Stimulated activated CD8-positive, alpha-beta memory T cell treated with anti-CD3 and anti-CD28 coated beads, Interleukin-12 subunit alpha, Interleukin-12 subunit beta, amount 100 ng/mL, for 4 hours (primary cell): ENCODE measurements at places on chromosomes 7 and 10.
A peak's percentile ranks its signal among the peaks of the same experiment; 100 is the strongest.

DNA sequence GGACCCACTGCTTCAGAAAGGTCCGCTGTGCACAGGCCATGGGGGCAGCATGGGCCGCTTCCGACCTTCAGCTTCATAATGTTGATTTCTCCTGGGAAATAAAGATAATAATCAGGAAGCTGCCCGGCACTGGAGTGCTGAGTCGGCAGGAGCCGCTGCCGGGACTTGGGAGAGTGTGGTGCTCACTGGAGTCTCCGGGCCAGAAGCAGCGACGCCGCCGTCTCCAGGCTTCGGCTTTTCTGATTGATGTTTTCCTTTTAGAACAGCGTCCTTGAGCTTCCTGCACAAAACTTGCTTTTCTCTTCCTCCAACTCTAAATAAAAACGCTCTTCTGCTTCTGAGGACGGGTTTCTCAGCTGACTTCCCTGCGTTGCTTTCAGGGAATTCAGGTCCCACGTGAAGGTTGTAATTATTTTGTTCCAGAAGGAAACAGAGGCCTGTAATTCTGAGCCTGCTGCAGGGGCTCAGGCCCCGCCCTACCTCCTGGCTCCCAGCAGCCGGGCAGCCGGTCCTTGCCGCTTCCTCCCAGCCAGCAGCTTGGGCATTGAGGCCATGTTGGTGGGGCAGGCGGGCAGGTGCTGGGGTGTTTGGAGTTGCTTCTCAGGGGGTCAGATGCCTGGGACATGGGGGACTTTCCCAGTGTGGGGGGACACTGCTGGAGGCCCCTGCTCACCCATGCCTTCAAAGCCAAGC lies 14.7 kb downstream of the PWWP2B start:
- DNase-seq = no peak

GRCh38 chr10:91745090-91745831 lies 53.0 kb upstream of the TNKS2 start:
- no peak for DNase-seq

GRCh38 chr10:44418637-44419036 lies 33.7 kb upstream of the CXCL12 start:
- DNase-seq = no peak

DNA sequence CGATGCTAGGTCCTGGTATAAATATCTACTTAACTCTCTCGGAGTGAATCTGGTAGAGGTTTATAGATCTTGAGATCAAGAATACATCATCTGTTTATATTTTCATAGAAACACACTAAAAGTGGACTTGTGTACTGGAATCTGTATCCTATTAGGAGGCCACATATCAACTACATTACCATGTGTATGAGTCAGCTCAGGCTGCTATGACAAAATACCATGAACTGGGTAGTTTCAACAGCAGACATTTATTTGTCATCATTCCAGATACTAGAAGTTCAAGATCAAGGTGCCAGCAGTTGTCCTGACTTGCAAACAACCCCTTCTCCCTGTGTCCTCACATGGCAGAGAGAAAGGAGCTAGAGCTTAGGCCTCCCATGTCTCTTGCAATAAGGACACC lies 113.9 kb upstream of the PFKP start:
- DNase-seq = no peak

DNA sequence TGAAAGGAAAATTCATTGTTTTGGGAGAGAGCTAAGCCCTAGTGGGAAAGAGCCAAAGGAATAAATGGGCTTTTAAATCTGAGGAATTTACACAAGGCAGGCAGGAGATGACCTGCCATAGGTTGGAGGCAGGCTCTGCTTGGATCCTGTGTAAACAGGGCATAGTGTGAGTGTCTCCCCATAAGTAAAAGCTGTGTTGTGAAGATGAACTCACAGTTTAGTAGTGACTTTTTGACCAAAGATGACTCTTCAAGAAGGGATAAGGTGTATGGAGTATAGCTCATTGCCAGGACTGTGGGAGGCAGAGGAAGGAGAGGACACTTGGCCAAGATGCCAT lies 63.2 kb downstream of the KAT6B start:
- no peak for DNase-seq

DNA sequence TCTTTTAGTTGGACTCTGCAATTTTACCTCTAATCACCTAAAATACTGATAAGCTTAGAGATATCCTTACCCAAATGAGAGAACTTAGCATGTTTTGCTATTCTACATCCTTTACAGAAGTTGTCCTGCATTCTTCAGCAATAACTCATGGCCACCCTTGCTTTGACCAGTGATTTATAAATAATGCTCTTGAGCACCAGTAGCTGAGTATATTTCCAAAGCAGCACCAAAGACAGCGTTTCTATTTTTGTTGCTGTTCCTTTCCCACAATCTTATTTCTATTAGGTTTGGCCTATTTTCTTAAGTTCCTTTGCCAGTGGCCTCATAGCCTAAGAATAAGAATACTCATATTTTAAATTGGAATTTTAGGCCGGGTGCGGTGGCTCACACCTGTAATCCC lies 15.0 kb downstream of the ARPC1A start:
- DNase-seq = no peak

DNA sequence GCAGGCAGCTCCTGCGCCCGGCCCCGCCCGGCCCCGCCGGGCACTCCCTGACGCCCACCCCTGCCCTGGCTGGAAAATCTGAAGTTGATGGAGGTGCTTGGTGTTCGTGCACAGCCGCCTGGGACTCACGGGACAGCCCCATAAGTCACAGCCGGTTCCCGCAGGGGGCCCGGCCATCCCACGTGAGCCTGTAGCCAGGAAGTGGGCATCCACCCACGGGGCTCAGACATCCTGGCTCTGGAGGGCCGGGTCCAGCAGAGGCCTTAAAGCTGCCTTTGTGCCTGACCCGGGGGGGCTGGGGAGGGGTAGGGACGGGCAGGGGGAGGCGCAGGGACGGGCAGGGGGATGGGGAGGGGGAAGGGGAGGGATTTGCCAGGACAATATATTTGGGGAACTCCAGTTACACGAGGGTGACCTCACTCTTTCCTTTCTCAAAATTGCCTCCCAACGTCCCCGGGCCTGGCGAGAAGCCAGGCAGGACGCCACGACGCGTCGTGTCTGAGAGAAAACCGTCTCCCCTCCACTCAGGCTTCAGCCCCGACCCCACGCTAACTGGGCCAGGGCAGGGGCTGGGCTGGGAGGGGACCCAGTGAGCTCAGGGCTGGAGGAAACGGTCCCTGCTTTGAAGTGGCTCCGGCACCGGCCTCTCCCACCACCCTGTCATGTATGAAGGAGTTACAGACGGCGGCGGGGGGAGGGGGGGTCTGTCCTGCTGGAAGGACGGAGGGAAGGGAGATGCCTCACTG lies 82.1 kb upstream of the PDGFA start:
- peak; percentile 86 for DNase-seq

DNA sequence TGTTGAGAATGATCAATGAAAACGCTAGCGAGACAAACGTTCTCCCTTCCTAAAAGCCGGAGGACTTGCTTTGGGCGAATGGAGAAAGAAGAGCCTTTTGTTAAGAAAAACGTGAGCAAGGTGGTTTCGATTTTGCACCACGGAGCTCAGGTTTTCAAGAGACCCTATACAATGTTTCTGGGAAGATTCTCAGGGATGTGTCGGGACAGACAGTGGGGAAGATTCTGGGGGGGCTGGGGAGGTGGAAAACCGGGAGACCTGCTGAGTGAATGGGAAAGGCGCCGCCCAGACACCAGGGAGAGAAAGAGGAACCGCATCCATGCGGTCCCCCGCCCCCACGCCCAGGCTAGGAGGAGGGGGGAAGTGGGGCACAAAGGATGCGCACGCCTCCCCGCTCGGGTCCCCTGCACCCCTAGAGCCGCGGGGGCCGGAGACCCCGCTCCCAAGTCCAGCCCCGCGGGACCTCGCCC lies 745 bp downstream of the YWHAG start:
- DNase-seq = peak; percentile 50

- DNase-seq = no peak
Measured at GRCh38 chr7:117623606-117624005, 143.8 kb downstream of the CFTR start.

DNA sequence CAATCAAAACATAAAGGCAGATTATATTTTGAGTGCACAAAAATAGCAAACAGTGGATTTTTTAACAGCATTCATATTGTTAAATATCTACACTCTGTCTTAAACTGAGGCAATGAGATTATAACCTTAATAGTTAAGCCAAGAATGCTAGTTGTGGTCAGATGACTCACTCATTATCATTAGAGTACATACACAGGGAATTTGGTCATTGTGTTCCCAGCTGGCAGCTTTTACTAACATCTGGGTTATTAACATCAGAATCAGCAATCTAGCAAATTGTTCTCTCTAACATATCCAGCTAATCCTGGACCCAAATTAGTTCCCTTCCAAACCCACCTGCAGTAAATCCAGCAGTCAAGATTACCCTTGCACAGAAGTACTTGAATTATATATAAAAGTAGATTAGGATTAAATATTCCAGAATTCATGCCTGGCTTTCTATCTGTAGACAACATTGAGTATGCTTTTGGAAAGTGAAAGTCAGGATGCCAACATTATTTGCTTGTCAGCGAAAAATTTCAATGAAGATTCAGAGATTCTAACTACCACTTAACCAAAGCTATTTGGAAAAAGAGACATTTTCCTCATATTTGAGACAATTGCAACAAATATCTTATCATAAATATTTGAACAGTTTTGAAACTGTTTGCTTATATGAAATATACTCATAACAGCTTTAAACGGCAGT lies 1035.6 kb upstream of the PHF14 start:
- DNase-seq = no peak

GRCh38 chr7:104859754-104860426 lies 154.1 kb upstream of the KMT2E start:
- no peak for DNase-seq

GRCh38 chr10:48847691-48848090 lies 91.9 kb downstream of the LRRC18 start:
- no peak for DNase-seq

GRCh38 chr7:26612742-26613141 lies 251.6 kb downstream of the SKAP2 start:
- DNase-seq = no peak

- no peak for DNase-seq
Measured at GRCh38 chr10:25682203-25682851, 251.7 kb upstream of the MYO3A start.

- DNase-seq = no peak
Measured at GRCh38 chr10:22319980-22320558, 830 bp upstream of the BMI1 start.

GRCh38 chr7:42624471-42624870 lies 287.4 kb downstream of the C7orf25 start:
- no peak for DNase-seq

DNA sequence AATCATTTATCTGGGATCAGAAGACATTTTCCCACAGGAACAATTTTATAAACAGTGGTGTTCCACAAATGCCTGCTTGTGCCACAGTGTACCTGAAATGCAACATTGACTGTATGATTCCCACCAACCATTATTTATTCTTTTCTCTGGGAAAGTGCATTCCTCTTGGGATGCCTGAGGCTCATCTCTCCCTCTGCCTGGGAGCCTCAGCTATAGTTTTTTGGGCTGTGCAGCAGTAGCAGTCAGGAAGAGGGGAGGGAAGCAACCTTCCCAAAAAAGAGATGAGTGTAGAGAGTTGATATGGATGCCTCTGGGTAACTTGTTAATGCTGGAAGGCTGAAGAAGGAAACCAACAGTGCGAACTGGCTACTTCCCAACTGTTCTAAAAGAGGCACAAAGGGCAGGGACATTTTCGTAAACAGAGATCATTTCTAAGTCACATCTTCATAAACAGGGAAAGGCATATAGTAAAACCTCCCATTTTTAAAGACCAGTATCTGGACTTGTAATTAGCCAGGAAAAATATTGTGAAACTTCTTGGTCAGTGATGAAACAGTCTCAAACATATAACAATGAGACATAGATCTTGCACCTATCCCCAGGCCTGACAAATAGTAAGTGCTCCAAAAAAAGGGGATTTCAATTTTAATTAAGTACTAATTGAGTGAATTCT lies 1.4 kb upstream of the CALD1 start:
- DNase-seq = no peak

DNA sequence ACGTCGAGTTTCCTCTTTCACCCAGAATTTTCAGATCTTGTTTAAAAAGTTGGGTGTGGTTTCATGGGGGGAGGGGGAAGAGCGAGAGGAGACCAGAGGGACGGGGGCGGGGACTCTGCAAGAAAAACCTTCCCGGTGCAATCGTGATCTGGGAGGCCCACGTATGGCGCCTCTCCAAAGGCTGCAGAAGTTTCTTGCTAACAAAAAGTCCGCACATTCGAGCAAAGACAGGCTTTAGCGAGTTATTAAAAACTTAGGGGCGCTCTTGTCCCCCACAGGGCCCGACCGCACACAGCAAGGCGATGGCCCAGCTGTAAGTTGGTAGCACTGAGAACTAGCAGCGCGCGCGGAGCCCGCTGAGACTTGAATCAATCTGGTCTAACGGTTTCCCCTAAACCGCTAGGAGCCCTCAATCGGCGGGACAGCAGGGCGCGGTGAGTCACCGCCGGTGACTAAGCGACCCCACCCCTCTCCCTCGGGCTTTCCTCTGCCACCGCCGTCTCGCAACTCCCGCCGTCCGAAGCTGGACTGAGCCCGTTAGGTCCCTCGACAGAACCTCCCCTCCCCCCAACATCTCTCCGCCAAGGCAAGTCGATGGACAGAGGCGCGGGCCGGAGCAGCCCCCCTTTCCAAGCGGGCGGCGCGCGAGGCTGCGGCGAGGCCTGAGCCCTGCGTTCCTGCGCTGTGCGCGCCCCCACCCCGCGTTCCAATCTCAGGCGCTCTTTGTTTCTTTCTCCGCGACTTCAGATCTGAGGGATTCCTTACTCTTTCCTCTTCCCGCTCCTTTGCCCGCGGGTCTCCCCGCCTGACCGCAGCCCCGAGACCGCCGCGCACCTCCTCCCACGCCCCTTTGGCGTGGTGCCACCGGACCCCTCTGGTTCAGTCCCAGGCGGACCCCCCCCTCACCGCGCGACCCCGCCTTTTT lies at the start of gene VIM:
TSS of gene VIM (plus strand) at position 151 of the 925 bp plus-strand sequence. CDS start 1,182 bp downstream, outside the sequence.
- DNase-seq = peak; percentile 80

DNA sequence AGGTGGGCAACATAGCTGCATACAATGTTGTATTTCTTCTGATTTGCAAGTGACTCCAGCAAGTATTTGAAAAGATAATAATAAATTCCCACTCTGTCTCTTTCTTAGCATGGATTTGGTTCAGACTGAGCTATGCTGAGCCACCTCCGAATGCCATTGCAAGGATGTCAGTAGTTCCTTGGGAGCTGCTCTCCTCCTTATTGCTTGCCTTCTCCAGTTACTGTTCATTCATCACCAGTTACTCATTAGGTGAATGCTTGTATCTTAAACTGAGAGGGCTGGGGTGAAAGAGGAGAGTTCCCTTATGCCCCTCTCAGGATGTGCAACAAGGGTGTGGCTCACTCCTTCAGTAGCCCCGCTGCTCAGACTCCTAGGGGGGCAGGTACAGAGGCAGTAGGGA lies 78.4 kb upstream of the PRKAR2B start:
- DNase-seq = no peak

DNA sequence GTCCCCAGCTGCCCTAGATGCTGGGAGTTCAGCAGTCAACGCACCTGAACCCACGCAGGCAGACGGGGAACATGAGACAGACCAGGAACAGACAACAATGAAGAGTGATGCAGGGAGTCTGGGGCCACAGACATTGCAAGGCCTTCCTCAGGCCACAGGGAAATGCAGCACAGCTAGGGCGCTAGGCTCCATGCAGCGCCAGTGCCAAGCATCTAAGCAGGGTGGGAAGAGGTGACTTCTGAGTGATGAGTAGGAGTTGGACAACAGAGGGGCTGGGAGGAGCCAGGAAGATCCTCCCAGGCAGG lies 7.7 kb upstream of the RET start:
- DNase-seq = no peak

GRCh38 chr10:36066102-36066501 lies 424.0 kb upstream of the FZD8 start:
- no peak for DNase-seq

- no peak for DNase-seq
Measured at GRCh38 chr7:44381494-44382220, 56.3 kb upstream of the CAMK2B start.

GRCh38 chr10:5441106-5441505 lies 28.7 kb downstream of the NET1 start:
- DNase-seq = no peak
